CD4-positive, alpha-beta T cell treated with Interleukin-6 at 100 ng/mL for 8 hours (primary cell): ENCODE measurements at places on chromosomes 11 and 22.

DNA sequence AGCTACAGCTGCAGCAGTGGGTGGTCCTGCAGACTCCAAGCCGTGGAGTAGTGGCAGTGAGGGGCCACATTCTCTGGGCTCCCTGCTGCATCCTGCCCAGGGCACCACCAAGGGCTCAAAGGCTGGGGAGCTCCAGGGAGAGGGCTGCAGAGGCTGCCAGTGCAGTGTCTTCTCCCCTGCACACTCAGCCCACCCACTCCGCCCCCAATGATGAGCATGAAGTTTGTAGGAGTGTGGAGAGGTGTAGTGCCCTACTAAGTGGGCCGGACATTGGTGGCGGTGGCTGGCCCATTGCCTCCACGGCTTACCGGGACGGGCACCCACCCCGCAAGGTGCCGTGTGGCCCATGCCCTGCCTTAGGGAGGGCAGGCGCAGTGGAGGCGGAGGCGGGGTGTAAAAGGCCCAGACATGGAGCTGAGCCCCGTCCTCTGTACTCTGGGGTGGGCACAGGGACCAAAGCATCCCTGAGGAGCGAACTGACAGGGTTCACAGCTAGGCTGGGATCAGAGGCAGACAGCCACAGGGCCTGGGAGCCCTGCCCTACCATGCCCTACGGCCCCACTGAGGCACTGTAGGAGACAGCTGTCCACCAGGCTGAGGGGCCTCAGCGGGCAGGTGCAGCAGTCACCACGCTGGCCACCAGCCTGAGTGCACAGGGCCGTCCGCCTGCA, 18.9 kb downstream of the ARVCF start:
- DNase-seq, result no peak

- no peak for DNase-seq
Measured at GRCh38 chr11:2120359-2121100, 18.7 kb downstream of the IGF2 start.

DNA sequence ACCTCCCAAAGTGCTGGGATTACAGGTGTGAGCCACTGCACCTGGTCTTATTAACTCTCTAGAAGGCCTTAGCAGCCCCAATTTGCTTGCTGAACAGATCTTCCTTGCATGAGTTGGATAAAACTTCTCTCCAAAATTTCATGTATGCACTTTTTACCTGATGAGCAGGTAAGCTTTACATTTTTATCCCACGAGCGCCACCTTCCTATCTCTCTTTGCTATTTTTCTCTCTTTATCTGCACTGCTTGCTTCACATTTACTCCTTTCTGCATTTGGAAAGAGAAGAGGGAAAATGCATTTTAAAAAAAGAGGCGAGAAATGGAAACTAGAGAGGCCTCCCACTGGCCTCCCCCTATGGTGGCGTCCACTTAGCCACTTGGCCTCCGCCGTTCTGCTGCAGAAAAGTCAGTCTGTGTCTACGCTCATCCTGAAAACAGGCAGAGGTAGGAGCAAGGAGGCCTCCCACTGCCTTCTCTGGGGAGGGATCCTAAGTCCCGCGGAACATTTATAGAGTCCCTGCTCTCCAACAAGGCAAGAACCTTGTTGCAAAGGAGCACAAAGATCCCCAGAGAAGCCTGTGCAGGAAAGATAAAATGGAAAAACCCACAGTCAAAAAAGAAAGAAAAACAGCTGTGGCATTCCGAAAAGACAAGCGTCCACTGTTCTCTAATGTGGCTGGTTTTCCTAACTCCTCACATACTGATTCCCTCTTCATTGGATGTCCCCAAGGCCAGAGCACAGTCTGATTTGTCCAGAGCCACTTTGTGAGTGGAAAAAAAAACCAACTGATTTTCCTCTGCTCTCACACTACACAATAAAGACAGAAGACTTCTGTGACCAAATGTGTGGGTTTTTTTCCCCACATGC, 62.2 kb upstream of the INCENP start:
- no peak for DNase-seq

GRCh38 chr11:119332111-119332765, 2.1 kb upstream of the RNF26 start:
- DNase-seq, result no peak

DNA sequence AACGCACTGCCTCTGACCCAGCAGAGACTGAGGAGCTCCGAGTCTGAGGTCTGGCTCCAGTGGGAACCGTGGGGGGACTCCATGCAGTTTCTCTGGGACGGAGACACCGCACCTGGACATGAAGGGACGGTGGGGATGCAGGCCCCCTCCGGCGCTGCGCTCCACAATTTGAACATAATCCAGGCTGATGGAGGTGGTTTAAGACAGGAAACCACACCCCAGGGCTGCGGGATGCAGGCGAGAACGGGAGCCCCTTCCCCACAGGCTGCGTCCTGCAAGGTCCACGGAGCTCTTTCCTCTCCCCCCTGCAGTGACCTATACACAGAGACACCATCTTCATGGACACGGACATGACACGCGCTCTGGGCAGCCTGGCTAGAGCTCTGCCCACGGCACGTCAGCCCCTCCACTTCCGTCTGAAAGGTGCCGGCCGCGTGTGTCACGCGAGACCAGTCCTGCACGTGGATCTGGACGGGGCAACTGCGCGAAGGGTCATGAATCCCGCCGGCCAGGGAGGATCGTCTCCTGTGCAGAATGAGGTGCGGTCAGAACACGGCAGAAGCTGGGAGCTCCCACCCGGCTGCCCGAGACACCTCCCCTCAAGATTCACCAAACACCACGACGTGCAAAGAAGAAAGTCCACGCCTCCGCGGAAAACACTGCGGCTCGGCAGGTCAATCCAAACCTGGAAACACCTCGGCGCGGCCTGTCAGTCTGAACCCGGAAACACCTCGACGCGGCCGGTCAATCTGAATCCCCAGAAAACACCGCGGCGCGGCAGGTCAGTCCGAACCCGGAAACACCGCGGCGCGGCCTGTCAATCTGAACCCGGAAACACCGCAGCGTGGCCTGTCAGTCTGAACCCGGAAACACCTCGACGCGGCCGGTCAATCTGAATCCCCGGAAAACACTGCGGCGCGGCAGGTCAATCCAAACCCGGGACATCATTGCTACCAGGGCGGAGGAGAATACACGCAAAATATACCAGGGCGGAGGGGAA, 212.4 kb downstream of the BRD1 start:
- no peak for DNase-seq

DNA sequence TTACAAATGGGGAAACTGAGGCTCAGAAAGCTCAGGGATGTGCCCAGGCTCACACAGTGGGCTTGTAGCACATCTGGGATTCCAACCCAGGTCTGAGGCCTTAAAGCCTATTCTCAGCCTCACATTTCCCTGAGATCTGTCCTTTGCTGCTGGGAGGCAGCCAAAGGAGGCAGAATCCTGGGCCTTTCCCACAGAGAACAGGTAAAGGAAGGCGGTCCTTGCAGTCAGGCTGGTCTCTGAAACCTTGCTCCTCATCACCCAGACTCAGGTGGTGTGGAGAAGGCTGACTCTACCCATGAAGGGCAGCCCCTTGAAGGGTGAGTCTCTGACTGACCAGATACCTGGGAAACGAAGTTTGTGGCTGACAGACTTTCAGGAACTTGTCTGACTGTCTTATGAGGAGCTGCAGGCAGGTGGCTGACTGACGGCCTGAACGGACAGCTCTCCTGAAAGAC, 7.8 kb downstream of the SLCO2B1 start:
- no peak for DNase-seq

DNA sequence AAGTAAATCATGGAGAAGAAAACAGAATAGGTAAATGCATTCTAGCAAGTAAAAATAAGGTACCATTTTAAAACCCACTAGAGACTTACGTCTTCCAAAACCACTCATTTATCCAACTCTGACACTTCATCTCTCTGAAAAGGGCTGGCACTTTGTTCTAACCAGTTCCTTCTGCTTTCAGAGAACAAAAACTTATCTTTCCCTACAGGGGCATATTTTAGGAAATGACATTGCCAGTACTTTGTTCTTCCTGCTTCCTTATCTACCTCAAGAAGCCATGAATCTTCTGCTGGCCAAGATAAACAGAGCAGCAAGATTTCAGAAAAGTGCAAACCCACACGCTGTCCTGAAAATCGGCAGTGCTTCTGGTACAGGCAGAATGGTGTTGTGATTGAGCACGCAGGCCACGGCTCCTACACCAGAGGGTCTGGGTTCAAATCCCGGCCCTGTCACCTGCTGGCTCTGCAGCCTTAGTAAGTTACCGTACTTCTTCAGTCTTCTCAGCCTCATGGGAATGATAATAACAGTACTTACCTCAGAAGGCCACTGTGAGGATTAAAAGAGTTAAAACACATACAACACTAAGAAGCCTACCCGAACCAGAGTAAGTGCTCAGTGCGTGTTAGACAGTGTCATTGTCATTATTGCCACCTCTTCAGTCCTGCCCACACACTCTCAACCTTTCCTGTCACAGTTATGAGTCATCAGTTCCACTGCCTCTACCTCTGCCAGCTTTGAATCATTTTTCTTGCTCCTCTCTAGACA, 11.0 kb downstream of the MPZL3 start:
- peak; percentile 77 for DNase-seq

GRCh38 chr11:27381238-27381666, 18.2 kb upstream of the CCDC34 start:
- no peak for DNase-seq

DNA sequence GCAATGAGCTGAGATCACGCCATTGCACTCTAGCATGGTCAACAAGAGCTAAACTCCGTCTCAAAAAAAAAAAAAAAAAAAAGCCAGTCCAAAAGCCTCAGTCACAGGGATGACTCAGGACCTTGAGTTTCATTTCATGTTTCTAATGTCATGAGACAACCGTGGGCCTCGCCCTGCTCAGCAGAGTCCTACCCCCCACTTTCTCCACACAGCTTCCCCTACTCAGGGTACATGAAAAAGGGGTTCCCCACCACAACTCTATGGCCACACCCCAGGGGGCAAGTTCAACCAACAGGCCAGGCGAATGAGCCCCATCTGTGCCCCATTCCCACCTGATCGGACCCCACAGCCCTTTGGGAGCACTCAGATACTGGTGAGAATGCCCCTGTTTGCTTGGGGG, 24.3 kb upstream of the ADA2 start:
- DNase-seq, result no peak

DNA sequence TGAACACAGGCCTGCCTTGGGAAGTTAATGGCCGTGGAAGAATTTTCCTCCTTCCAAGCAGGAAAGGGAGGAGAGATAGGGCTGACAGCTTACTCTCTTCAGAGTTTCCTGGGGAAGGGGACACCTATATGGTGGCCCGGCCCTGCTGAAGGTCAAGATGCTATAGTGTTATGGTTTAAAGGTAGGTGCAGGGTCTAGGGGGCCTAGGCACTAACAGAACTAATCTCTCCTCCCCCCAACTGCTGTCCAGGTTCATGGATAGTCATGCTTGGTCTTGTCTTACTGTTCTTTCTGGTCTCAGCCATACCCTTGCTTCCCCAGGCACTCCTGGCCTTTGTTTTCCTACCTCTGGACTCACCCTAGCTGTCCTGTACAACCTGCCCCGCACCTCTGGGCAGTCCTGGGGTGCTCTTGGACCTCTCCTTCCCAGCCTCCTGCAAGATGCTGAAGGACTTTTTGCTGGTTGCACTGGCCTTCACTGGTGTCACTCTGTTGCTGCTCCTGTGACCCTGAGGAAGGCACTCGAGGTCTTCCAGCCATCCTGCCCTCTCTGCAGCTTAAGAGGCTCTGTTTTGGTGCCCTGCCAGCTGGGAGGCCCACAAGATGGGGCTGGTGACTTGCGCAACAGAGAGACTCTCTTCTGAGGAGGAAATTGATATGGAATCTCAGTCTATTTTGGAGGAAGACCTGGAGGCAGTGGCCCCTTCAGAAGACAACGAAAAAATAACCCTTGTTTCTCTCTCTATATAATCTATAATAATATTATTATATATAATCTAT, 17.9 kb downstream of the SEC14L3 start:
- no peak for DNase-seq

GRCh38 chr11:67136156-67136555, 17.1 kb downstream of the KDM2A start:
- DNase-seq, result no peak

DNA sequence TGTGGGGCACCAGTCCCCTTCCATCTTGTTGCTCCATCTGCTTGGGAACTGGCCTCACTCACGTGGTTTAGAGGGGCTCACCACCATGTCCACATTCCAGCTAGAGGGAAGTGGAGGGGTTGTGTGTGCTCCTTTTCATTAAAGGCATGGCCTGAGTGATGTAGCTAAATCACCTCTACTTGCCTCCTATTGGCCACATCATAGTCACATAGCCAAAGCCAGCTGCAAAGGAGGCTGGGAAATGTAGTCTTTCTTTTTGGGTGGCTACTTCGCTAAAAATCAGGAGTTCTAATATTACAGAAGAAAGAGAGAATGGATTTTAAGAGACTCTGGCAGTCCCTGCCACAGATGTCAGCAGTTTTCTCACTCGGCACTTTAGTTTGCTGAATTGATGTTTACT, 63.0 kb upstream of the ALX4 start:
- no peak for DNase-seq

- no peak for DNase-seq
Measured at GRCh38 chr11:78647986-78648875, 73.6 kb upstream of the NARS2 start.

DNA sequence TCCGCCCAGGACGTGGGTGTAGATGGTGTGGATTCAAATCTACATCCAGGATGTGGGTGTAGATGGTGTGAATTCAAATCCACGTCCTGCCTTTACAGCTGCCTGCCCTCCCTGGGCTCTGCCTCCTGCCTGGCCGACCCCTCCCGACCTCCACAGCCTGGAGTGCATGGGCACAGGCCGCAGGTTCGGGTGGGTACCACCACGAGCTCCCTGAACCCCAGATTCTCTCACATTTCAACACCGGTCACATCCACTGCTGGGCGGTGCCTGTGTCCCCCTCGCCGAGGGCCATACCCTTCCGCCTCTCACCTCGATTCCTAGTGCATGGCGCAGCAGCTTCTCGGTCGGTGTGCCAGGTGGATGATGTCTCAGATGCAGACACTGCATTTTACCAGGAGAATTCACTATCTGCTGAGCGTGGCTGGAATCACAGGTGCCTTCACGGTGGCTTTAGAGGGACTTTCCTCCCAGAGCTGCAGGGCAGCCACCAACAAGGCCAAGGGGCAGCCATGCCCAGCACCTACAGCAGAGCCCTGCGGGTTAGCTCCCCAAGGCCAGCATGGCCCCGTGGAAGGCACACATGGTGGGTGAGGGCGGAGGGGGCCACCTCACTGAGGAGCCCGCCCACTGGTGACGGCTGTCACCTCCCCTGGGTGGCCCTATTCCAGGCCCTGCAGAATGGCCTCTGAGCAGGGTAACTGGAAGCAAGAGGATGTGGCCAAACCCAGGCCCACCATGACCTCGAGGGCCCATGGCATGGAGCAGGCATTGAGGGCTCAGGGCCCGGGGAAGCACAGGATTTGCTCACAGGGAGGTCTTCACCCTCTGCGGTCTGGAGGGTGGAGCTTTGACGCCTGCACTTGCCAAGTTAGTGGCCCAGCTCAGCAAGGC, 638.5 kb downstream of the TBC1D22A start:
- DNase-seq, result no peak

DNA sequence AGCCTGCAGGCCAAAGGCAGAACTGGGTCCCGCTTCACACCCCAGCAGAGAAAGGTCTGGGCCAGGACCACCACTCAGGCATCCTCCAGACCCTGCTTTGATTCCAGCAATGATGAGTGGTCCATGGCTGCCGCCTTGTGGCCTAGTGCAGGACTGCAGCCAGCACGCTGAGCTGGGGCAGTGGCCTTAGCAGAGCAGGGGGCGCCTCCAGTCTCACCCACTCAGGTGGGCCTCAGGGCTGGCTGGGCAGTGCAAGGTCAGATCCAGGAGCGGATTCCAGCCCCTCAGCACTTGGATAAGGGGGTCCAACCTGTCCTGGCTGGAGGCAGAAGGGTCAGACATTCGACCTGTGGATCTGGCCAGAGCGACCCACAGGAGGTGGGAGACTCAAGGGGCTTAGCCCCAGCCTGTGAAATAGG, 9.6 kb upstream of the PDE2A start:
- peak; percentile 40 for DNase-seq

- peak; percentile 57 for DNase-seq
Measured at GRCh38 chr11:59754859-59755700, at the start of gene STX3. Gene STX3, plus strand, starts transcription at chr11:59755376. Its CDS starts 230 bp downstream, at chr11:59755606.
